Activated CD4-positive, alpha-beta memory T cell treated with anti-CD3 and anti-CD28 coated beads for 36 hours (primary cell): ENCODE measurements at places on chromosomes 16 and 17. TPM values are rescaled to one million over a fixed set of nuclear protein-coding genes. Genes with fewer than 3 reads are reported as not detected.
A peak's percentile ranks its signal among the peaks of the same experiment; 100 is the strongest.

DNA sequence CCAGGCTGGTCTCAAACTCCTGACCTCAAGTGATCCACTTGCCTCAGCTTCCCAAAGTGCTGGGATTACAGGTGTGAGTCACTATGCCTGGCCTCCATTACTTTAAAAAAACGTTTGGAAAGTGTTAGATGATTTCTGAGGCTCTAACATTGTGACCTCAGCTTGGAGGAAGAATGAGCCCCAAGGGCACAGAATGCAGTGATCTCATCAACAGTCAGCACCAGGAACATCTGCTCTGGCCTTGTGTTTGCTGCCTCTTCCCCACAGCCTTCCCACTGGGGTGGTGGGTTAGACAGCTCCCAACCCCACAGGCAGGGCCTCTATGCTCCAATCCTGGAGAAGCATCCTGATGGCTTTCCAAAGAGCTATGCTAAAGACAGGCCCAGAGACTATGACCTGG is 37.7 kb upstream of the SREBF1 start:
- no peaks in the 10 kb centered on the region for H3K27me3 ChIP-seq
- no peak overlapping the region for H3K27ac ChIP-seq
- DNase-seq: no peak
- no peaks in the 10 kb centered on the region for H3K4me1 ChIP-seq
- no peaks in the 10 kb centered on the region for H3K36me3 ChIP-seq

DNA sequence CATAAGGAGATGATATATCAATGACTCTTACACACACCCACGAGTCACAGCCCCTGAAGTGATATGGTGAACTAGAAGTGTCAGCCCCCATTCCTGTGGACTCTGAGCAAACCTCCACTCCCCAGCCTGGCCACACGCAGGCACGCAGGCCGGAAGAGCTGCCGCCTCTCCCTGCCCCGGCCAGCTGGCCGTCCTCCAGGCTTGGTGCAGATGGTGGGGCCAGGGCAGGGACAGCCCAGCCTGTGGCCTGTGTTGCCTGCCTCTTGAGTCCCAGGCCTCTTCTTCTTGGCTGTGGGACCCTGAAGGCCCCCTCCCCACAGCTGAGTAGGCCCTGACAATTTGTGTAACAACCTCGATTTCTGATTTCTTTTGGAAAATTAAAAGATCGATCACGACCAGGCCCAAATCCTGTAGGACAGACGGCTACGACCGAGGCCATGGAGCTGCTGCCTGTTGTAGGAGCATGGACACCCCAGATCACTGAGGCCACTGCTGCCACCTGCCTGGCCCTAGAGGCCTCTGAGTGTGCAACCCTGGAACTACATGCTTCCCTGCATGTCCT is 10.0 kb upstream of the MPRIP start:
- no peak overlapping the region for H3K27ac ChIP-seq
- no peak overlapping the region for H3K4me3 ChIP-seq

- no peaks in the 10 kb centered on the region for H3K27me3 ChIP-seq
- no peaks in the 10 kb centered on the region for H3K36me3 ChIP-seq
- H3K4me1 ChIP-seq: no peaks in the 10 kb centered on the region
- peak within 1 kb of the TSS; percentile 8 for H3K27ac ChIP-seq
Measured at GRCh38 chr17:63881935-63882601, at the start of gene GH2. GH2 (minus strand) TSS chr17:63881944; CDS start chr17:63881801, 143 bp downstream.

Gene CACNG3
- total RNA-seq: not detected

Gene RNF43
- total RNA-seq: 0.93 TPM

DNA sequence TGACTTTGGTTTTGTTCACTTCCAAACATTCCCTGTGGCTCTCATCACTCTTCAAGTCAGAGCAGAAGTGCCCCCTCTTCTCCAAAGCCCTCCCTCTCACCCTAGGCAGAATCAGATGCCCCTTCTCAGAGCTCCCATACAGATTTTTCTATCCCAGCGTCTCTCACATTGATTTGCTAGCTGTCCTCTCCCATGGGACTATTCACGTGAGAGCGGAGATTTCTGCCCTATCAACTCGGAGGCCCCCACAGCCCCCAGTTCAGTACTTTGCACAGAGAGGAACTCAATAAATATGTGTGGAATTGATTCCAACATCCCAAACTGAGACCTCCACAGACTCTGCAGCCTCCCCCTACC is 182.6 kb downstream of the C16orf78 start:
- no peak overlapping the region for H3K4me3 ChIP-seq
- no peaks in the 10 kb centered on the region for H3K36me3 ChIP-seq
- H3K27me3 ChIP-seq: peaks cover 3% of the 10 kb centered on the region
- DNase-seq: no peak
- H3K27ac ChIP-seq: no peak overlapping the region

- H3K4me1 ChIP-seq: peaks cover 57% of the 10 kb centered on the region
- H3K27ac ChIP-seq: peak overlapping the region; percentile 15
- no peak overlapping the region for H3K4me3 ChIP-seq
Measured at GRCh38 chr16:89434490-89434889, 55.9 kb downstream of the ANKRD11 start.

DNA sequence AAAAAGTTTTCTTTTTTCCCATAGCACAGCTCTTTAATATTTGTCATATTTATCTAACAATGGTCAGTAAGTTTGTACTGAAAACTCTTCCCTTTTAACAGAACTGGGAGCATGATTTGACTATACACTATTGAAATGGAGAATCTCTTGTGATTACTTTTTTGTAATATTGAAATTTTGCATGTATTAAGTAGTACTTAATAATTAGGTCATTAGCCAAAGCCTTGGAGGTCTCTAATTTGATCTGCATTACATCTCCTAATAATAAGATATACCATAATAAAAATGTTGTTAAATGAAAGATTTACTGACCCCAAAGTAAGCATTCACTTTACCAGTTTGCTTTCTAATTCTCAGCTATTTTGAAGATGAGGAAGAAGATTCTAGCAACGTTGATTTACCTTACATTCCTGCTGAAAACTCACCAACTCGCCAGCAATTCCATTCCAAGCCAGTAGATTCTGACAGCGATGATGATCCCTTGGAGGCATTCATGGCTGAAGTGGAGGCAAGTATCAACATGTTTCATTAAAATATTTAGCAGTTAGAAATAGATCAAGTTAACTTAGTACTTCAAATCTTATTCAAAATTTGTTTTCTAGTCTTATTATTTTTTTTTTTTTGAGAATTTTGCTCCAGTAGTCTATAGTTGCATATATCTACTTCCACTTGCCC is 18.2 kb downstream of the DDX42 start:
- H3K36me3 ChIP-seq: peaks cover 42% of the 10 kb centered on the region
- DNase-seq: no peak
- no peaks in the 10 kb centered on the region for H3K27me3 ChIP-seq
- H3K27ac ChIP-seq: no peak overlapping the region
